Stomach (tissue), 19 donors: ENCODE measurements at places on chromosomes 3 and 15. TPM values are rescaled to one million over a fixed set of nuclear protein-coding genes. Genes with fewer than 3 reads are reported as not detected.

GRCh38 chr15:74384881-74385643 is 17.6 kb upstream of the CYP11A1 start:
- peak; percentile 86 for DNase-seq
- no peaks in the 10 kb centered on the region for H3K36me3 ChIP-seq
- H3K27me3 ChIP-seq: no peaks in the 10 kb centered on the region
- peaks cover 14% of the 10 kb centered on the region for H3K4me1 ChIP-seq
- peak overlapping the region; percentile 66 for H3K27ac ChIP-seq

- peaks cover 24% of the 10 kb centered on the region for H3K4me1 ChIP-seq
- H3K4me3 ChIP-seq: peak within 1 kb of the TSS; percentile 58
- peak within 1 kb of the TSS; percentile 79 for H3K27ac ChIP-seq
Measured at GRCh38 chr3:44584646-44585501, at the start of gene ZNF660. TSS of gene ZNF660 (plus strand) at chr3:44584964. CDS start at chr3:44594194, 9,230 bp downstream.

DNA sequence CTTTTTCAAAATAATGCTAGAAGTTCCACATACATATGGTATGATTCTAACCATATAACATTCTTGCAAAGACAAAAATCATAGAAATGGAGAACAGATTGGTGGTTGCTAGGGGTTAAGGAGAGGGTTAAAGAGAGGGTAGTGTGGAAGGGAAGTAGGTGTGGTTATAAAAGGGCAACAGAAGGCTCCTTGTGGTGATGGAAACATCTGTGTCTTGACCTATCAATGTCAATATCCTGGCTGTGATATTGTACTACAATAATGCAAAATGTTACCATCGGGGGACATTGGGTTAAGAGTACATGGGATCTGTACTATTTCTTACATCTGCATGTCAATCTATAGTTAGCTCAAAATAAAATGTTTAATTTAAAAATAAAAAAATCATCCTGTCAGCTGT is 67.8 kb upstream of the FSIP1 start:
- H3K4me1 ChIP-seq: no peaks in the 10 kb centered on the region
- no peak for DNase-seq
- no peak overlapping the region for H3K4me3 ChIP-seq
- H3K27ac ChIP-seq: no peak overlapping the region
- no peaks in the 10 kb centered on the region for H3K36me3 ChIP-seq

GRCh38 chr3:151561878-151562277 is 101.0 kb upstream of the IGSF10 start:
- no peaks in the 10 kb centered on the region for H3K27me3 ChIP-seq
- no peaks in the 10 kb centered on the region for H3K4me1 ChIP-seq
- H3K27ac ChIP-seq: no peak overlapping the region
- no peak for DNase-seq

- no peaks in the 10 kb centered on the region for H3K4me1 ChIP-seq
- DNase-seq: peak; percentile 11
- H3K4me3 ChIP-seq: no peak overlapping the region
Measured at GRCh38 chr3:68256635-68257223, 602.3 kb upstream of the SUCLG2 start.

DNA sequence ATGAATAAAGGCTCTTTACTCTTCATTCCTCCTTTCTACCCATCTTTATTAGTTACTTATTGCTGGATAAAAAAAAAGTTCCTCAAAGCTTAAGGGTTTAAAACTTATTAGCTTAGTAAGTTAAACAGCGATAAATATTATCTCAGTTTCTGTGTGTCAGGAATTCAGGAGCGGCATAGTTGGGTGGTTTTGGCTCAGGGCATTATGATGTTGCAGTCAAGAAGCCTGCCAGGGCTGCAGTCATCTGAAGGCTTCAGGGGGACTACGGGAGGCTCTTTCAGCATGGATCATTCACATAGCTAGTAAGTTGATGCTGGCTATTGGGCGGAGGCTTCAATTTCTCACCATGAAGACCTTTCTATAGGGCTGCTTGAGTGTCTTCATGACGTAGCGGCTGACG is 1.9 kb upstream of the DLG1 start:
- DNase-seq: peak; percentile 65
- H3K27ac ChIP-seq: peak overlapping the region; percentile 7
- no peaks in the 10 kb centered on the region for H3K36me3 ChIP-seq
- H3K4me3 ChIP-seq: peak overlapping the region; percentile 70
- H3K4me1 ChIP-seq: peaks cover 28% of the 10 kb centered on the region

- H3K4me1 ChIP-seq: no peaks in the 10 kb centered on the region
- no peak for DNase-seq
- no peaks in the 10 kb centered on the region for H3K27me3 ChIP-seq
Measured at GRCh38 chr3:139585820-139586219, 46.3 kb upstream of the RBP1 start.

GRCh38 chr3:124459678-124460077 is 270.6 kb upstream of the UMPS start:
- H3K27me3 ChIP-seq: no peaks in the 10 kb centered on the region
- no peak overlapping the region for H3K4me3 ChIP-seq
- no peaks in the 10 kb centered on the region for H3K36me3 ChIP-seq

GRCh38 chr3:160183345-160184076 is 41.7 kb upstream of the C3orf80 start:
- peaks cover 41% of the 10 kb centered on the region for H3K4me1 ChIP-seq
- no peaks in the 10 kb centered on the region for H3K27me3 ChIP-seq
- no peaks in the 10 kb centered on the region for H3K36me3 ChIP-seq
- H3K4me3 ChIP-seq: no peak overlapping the region
- H3K27ac ChIP-seq: no peak overlapping the region
- DNase-seq: no peak

DNA sequence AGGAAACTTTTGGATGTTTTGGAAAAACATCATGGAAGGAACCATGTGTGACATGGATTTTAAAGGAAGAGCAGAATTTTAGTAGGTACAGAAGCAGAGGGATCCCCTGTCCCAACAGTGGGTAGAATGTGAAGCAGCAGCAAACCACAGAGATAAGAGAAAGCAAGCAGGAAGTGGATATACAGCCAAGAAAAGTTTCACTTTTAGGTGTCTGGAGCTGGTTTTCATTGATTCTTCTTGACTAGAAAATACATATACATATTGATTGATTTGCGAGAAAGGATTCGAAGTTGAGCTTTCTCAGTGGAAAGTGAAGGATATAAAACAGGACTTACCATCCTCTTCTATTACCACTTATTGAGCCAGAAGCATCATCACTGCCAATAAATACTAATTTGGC is 133.5 kb downstream of the KCNMB2 start:
- no peaks in the 10 kb centered on the region for H3K27me3 ChIP-seq
- H3K4me3 ChIP-seq: no peak overlapping the region
- H3K4me1 ChIP-seq: peaks cover 13% of the 10 kb centered on the region
- no peaks in the 10 kb centered on the region for H3K36me3 ChIP-seq
- DNase-seq: no peak

- H3K36me3 ChIP-seq: no peaks in the 10 kb centered on the region
- no peaks in the 10 kb centered on the region for H3K4me1 ChIP-seq
Measured at GRCh38 chr3:85252686-85253085, 293.9 kb downstream of the CADM2 start.

- H3K27ac ChIP-seq: no peak overlapping the region
- H3K4me3 ChIP-seq: no peak overlapping the region
- no peak for DNase-seq
- no peaks in the 10 kb centered on the region for H3K36me3 ChIP-seq
Measured at GRCh38 chr3:44892689-44893088, 18.3 kb downstream of the TGM4 start.

GRCh38 chr3:172177046-172177445 is 137.7 kb downstream of the FNDC3B start:
- DNase-seq: no peak
- H3K4me3 ChIP-seq: no peak overlapping the region
- no peaks in the 10 kb centered on the region for H3K27me3 ChIP-seq
- H3K27ac ChIP-seq: peak overlapping the region; percentile 54
- no peaks in the 10 kb centered on the region for H3K36me3 ChIP-seq

DNA sequence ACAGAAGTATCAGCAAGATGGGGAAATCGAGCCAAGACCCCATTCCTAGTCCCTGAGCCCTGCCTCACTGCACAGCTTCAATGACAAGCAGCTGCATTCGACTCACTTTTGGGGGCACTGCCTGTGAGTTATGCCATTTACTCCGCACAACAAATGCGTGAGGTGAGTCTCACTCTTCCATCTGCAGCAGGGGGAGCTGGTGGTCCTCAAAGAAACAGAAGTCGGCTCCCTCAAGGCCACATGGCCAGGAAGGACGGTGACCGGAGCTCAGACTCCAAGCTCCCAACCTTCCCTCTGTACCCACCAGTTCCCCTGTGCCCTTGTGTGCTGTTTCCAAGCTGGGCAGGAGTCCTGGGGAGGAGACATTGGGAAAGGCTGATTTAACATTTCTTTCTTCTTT is 127.7 kb upstream of the IQSEC1 start:
- no peak overlapping the region for H3K4me3 ChIP-seq
- peaks cover 78% of the 10 kb centered on the region for H3K27me3 ChIP-seq
- H3K36me3 ChIP-seq: no peaks in the 10 kb centered on the region

GRCh38 chr15:101272584-101272983 is 4.7 kb downstream of the SELENOS start:
- no peaks in the 10 kb centered on the region for H3K27me3 ChIP-seq
- H3K4me1 ChIP-seq: peaks cover 20% of the 10 kb centered on the region

DNA sequence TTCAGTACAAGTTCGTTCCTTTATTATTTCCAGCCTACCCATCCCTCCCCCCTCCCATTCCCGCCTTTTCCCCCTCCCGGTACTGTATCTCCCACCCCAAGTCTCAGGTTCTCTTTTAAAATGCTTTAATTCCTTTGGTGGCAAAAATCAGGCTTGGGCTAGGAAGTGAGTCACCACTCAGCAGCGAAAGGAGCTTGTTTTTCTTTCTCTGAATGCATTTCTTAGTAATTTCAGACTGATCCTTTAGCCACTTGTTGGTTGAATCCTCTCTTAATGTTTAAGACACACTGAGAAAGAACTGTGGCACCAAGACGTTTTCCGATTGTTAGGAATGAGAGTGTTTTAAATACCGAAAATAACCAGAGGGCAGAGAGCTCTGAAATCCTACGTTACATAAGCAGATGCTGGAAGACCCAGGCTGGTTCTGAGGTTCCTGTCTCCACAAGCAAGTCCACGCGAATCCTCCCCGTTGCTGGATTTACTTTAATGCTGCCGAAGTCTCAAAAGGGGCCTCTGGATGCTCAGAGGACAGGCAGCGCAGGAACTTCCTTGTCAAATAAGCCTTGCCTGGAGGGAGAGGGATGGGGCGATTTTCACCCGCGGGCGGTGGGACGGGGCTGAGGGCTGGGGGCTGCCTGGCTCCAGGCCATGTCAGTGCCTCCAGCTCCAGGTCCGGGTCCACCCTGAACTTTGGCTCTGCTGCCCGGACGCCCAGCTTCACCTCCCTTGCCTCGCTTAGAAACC is 854 bp upstream of the COL8A1 start:
- DNase-seq: peak; percentile 47
- H3K4me1 ChIP-seq: peaks cover 24% of the 10 kb centered on the region
- peak overlapping the region; percentile 78 for H3K27ac ChIP-seq
- no peaks in the 10 kb centered on the region for H3K36me3 ChIP-seq
- peak overlapping the region; percentile 43 for H3K4me3 ChIP-seq
- peaks cover 32% of the 10 kb centered on the region for H3K27me3 ChIP-seq

DNA sequence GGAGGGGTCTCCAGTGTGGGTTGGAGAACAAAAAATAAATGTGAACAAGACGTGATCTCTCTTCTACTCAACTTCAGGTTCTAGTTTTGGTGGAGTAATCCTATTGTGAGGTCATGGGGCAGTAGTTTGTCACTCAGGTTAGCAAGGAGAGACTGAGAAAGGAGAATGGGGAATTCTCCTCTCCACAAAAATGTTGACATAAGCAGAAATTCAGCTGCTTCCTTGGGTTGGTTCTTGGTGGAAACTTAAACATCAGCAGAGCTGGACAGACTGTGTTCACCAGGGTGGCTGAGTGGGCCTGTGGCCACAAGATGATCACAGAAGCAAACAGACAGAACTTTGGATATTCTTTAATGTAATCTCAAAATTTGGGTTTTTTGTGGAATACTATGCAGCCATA is 78.7 kb downstream of the EPHB1 start:
- H3K36me3 ChIP-seq: no peaks in the 10 kb centered on the region
- no peak for DNase-seq
- H3K27ac ChIP-seq: no peak overlapping the region
- no peaks in the 10 kb centered on the region for H3K4me1 ChIP-seq

Gene GOLGA8Q
- total RNA-seq: not detected

Gene GCHFR
- 1.3 TPM for total RNA-seq

Gene SH3GL3
- not detected for total RNA-seq
